ENCODE measurements at places on chromosomes 12 and 14.
A peak's percentile ranks its signal among the peaks of the same experiment; 100 is the strongest.

DNA sequence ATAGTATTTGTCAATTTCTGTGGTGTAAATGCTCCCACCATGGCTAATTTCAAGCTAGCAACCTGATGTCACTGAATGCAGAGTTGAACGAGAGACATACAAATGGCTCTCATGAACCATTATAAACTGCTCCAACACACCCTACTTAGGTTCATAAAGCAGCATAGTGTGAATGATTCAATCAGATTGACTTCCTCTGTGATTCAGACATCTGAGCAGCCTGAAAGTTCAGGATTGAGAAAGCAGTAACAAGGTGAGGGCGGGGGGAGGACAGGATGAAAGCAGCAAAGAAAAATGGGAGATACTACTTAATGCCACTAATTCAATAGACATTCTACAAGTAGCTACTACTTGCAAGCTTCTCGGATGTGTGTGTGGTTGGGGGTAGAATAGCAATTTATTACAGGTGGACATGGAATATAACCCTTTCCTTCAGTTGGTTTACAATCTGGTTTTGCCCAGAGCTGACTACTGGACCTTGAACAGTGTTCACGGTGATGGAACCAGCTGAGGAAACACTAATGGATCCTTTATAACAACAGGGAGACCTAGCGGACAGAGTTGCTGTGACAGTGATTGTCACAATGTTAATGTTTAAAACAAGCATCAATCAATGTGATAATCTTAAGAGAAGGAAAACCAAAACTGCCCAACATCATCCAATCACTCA lies 52.5 kb upstream of the PELI2 start:
- DNase-seq = no peak

DNA sequence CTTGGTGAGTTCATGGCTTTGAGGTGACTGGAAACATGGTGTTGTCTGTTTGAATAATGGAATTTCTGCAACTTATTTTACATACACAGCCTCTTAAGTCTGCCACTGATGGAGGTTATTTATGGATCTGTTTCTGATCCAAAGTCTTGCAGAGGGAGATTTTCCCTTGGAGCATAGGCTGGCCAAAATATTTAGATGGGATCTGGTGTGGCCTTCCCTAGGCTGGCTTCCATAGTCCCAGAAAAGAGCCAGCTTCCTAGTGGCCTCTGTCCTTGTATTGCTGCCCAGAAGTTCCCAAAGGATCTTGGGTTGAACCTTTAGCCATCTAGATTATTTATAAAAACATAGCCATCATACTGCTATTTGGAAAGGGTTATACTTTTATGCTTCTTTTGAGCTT lies 491.1 kb upstream of the RGS6 start:
- no peak for DNase-seq

DNA sequence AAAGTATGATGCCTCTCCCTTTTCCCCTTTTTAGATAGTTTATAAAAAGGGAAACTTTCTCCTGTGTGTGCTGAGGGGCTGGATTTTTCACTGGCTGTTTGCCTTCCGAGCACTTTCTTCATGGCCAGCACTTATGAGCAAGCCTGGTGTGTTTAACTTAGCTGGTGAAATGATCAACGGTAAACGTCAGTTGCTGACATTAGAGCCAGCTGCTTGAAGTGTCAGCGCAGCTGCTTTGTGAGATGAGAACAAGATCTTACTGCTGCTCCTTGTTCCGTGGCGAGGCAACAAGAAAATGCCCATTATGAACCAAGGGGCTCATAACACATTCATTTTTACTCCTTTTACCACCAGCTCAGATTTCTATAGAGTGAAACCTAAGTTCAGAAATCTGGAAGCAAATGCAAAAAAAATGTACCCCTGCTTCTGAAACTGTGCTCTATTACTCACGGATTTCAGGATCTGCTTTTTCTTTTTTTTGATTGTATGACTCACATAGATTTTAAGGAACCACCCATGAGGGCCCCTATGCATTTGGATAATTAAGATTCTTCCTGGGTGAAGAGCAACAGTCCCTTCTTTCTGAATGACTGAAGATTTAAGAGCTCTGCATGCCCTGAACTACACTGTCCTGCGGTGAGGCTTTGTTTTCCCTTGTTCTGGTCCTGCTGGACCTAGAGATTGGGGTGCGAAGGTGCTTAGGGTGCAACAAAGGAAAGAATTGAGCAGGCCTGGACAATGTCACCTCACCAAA lies 74.3 kb upstream of the CPM start:
- DNase-seq = peak; percentile 72

- DNase-seq = peak; percentile 2
Observed at GRCh38 chr14:57038689-57039088, 228.4 kb upstream of the OTX2 start.

DNA sequence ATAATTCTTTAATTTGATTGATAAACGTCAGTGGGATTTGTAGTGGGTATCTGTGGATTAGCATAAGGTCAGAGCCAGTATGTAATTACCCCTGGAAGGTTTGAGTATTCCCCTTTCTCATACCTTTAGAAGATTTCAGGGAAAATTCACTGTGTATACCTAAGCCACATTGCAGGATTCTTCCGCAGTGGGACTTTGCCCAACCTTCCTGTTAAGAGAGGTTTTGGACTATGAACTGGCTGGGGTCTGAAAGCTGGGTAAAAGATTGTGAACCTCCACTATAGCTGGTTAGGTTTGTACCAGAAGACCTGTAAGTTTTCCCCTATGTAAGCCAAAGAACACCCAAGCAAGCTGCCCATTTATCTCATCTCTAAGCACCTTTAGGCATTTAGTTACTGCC lies 150.2 kb downstream of the TTC6 start:
- DNase-seq = no peak

DNA sequence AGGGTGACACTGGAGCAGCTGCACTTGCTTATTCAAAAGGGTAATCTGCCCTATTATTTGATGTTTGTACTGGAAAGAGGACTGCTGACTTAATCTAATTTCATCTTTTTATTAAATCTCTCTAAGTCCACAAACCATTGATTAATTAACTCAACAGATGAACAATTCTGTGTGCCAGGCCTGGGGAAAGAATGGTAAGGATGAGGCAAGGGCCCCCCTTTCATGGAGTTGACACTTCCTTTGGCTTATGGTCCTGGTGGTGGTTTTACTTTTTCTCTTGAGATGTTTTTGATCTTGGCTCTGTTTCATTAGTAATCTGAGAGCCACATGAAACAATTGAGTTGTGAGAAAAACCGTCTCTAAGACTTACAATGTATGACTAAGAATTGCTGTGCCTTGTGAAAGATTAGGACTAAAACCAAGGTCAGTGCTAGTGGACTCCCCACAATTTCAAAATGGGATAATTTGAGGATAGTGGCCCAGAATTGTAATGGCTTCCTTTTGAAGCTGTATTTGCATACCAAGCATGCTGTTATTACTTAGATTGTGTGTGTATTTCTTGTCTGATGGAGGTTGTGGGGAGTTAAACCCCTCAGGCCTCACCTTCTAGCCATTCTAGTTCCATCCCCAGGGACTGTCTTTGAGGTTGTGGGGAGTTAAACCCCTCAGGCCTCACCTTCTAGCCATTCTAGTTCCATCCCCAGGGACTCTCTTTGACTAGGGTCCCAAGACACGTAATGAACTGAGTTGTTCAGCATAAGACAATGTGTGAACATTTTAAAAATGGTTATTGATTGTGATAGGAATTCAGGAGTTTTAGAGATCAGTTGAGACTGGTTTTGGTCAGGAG lies 52.5 kb upstream of the EVL start:
- DNase-seq = no peak

DNA sequence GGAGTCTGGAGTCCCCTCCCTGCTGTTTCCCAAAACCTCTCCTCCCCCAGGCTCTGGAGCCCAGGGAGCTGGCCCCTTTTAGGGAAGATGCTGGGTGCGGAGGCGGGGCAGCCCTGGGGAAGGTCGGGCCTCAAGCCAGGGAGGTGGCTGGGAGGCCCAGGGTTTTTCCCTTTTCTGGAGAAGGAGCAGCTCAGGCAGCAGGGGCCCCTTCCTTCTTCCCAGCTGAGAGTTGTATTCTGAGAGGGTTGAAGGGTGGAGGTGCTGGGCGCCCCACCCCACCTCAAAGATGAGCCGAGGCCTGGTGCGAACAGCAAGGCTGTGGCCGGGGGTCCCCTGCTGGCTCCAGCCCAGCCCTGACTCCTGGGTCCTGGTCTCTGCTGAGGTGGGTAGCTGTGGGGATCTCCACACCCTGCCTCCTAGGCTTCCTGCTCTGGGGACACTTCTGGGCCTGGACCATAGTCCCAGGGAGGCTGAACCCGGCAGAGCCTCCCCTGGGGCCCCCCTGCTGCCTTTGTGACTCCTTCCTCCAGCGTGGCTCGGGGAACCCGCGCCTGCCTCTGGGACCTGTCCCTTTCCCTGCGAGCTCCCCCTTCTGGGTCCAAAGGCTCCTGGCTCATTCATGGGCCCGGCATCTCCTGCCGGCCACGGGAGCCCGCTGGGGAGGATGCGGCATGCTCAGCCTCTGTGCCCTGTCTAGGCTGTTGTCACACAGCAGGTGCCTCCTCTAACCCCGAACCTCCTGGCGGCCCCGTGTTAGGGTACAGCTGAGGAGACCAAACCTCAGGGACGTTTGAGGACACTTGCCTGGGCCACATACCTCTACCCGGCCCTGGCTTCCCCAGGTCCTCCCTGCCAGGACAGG lies 4.4 kb downstream of the TRMT61A start:
- no peak for DNase-seq

DNA sequence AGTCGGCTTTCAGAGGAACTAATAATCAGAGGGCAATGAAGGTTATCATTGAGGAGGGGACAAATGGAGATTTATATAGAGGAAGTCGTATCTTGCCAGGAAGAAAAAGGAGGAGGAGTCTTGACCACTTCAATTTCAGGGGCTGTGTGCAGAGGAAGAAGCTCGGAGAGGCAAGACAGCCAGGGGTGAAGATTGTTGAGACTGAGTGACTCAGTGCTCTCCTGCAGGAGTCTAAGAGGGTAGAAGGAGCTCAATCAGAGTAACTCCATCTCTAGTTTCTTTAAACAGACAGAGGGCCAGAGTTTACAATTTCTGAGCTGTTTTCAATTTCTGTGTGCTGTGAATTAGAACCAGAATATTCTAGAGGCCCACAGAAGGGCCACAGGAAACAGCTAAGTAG lies 439.3 kb upstream of the PRICKLE1 start:
- peak; percentile 9 for DNase-seq

- no peak for DNase-seq
Observed at GRCh38 chr12:101539148-101539547, 55.6 kb upstream of the MYBPC1 start.

DNA sequence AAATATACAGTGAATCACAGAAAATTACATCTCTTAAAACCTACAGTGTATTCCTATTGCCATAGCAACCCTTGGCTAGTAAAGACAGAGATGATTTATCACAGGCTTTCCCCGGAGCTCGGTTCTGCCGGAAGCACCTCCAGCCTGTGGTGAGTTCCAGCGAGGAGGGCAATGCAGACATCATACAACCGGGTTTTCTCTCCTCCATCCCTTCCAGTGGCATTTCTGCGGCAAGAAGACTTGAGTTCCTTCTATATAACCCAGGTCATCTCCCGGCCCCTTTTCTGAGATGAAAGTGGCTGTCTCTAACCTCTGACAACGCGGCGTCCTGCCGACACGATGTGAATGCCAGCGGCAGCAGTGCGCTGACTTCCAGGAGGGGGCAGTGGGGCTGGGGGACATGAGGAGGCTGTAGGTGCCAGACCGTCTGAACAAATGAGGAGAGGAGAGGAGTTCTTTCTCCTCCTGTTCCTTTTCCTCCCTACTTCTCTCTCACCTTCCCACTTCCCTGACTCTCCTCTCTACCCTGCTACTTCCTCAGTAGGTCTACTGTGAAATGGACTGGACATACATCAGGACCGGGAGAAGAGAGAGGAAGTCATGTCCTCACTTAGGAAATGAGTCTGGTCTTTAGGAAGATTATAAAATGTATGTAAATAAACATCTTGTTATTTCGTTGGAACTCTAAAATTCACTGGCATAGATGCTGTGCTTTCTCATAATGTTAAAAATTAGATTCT lies 68.6 kb upstream of the MAX start:
- peak; percentile 33 for DNase-seq

DNA sequence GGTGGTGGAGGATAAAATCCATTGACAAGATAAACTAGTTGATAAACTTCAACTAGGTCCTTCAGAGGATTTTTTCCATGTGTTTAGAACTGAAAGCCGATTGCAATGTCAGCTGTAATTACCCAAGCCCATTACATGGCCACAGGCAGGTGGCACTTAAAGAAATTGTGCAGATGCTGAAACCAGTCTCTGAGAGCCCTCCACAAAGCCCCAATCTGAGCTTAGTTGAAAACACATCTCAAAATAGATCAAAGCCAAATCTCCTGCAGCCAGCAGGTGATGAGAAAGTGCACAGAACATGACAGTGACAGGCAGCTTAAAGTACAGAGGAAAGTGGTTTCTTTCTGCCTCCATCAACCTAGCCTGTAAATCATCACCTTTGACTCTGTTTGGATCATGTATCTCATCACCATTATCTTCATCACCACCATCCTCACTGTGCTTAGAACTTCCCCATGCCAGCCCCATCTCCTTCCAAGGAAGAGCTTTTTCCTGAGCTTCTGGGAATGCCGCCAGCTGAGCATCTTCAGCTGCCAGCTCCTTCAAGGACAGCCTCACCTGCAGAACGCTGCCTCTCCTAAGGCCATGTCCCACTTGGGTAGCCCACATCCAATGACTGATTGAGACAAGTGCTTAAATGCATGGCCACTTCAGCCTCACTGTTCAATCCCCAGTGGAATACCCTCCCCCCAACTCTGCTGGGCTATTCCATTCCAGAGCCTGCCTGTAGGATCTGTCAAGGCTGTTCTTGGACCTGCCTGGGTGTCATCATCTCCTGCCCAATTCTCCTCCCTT lies 219.5 kb upstream of the TMEM132C start:
- DNase-seq = no peak

DNA sequence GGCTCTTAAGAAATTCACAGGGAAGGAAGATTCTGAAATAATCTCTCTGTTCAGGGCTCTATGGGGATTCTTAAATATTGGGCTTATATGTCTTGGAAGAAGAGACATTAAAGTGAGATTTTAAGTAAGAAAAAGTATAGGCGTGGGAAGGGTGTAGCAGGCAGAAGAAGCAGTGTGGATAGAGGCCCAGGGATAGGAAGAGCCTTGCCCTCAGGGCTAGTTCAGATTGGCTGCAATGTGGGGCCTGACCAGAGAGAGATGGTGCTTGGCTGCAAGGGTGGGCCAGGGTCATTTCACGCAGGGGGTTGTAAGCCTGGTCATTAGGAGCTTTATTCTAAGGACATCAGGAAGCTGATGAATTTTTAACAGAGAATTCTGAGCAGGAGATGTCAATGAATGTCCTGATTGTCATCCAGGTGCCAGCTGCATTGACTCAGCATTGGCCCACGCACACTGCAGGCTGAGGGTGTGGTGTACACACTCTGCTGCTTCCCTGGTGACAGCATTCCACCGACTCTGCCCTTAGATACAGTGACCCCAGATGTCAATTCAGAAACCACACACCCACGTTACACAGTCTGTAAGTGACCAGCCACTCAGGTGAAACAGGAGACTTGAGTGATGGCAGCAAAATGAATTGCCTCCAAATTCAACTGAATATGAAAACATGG lies 582.5 kb downstream of the NRXN3 start:
- no peak for DNase-seq

- DNase-seq = no peak
Observed at GRCh38 chr14:61749264-61749663, 13.0 kb upstream of the SNAPC1 start.
